ENCODE measurements at places on chromosomes 5 and 9.

DNA sequence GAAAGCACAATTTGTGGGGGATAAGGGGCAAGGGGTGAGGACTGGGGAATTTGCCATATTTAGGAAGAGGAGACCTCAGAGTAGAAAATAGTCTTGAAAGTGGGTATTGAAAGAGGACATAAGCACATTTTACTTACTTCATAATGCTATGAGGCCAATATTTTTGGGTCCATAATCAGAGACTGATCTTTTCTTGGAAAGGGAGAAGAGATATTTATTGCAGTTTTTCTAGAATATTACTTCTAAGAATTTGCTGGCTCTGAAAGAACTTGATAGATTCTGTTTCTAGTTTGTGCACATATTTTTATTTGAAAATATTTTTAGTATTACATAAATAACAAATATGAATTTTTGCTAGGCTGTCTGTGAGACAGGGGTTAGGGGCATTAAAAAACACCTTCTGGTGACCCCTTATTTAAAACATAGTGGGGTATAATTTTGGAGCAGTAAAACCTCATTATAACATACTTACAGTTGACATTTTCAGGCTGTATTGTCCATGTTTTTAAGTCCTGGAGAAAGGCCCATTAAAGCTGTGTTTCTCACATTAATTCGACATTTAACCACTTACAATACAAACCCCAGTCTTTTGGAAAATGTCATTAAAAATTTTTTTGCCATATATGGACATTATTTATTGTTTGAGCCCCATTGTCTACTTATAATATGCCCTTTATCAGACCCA is 118.9 kb upstream of the NFIB start:
- DNase-seq = no peak

GRCh38 chr9:95130484-95130883 is 187.0 kb downstream of the FANCC start:
- DNase-seq = no peak

DNA sequence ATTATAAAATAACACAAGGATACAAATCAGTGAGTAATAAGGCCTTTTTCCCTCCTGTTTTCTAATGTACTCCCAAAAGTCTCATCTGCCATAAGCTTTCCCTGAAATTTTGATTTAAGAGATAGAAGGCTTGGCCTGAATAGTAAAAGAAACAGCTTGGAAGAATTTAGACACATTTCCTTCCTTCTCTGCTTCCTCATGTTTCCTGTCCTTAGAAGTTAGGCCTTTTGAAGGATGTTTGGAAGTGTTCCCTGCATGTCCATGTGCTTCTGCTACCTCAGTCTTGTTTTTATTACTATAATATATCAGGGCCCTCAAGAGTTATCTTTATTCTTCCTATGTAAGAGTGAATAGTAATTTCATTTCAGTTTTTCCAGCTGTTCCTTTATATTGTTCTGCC is 242.7 kb downstream of the DEPDC1B start:
- peak; percentile 29 for DNase-seq

DNA sequence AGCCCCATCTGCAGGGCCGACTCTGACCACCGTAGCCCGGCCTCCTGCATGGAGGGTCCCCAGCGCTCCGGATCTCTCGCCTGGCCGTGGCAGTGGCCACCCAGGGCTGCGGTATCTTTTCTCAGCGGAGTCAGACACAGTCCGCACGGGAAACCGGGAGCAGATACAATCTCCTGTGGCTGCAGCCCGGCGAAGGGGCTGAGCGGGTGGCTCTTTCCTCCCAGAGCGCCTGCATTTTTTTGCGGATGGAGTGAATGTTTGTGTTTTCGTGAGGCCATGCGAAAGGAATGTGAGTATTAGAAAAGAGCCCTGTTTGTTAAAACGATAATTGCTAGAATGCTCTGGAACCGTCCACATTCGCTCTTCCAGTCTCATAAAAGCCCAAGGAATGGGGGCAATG is 53.4 kb upstream of the PTCH1 start:
- DNase-seq = peak; percentile 21

DNA sequence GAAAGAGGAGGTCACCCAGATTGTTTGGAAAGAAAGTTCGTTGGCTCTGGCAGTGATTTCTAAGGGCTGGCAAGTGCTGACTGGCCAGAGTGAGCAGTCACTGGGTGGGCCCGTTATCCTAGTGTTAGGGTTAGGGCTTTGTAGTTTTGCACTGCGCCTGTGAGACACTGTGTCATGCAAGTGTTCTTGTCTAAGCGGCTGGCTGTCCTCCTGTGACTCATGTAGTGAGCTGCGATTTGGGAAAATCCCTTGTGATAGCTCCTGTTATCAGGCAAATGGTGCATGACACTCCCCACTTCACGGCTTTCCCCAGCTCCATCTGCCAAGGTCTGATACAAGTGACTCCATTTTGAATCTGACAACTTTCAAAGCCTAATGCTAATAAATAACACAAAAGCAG is 526.0 kb upstream of the ADAMTS16 start:
- DNase-seq = peak; percentile 2

DNA sequence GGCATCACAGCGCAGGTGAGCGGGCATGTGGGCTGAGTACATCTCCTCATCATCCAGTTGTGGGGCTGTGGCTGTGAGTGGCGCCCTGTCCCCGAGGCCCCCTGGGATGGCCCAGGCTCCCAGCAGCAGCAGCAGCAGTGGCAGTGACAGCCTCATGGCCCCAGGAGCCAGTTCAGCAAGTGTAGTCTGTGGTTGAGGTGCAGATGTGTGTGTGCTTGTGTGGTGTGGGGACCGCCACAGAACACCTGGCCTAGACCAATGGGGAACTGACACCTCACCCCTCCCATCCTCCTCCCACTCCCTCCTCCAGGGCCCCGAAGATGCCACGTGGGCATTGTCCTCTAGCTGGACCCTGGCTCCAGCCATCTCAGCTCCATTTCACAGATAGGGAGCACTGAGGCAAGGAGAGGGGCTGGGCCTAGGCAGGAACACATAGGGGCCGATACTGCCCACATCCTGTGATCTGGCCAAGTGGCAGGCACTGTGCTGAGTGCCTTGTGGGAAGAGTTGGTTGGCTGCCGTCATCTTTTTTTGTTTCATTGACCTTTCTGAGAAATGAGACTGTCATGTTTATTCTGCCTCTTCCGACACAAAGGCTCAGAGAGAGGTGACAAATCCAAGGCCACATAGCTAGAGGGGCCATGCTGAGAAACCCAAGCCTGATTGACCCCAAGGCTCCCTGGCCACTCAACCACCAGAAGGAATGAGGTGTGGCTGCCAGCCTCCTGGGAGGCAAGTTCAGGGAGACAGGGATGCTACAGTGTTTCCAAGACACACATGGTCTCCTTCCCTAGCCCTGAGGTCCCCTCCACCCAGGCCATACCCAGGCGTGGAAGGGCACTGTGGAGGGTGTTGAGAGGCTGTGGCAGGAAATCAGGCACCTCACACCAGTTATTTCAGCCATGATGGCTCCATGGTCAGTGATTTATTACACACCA is at the start of gene MZB1:
TSS of gene MZB1 (minus strand) at position 213 of the 938 bp plus-strand sequence. CDS start at position 156, 57 bp downstream.
- no peak for DNase-seq

DNA sequence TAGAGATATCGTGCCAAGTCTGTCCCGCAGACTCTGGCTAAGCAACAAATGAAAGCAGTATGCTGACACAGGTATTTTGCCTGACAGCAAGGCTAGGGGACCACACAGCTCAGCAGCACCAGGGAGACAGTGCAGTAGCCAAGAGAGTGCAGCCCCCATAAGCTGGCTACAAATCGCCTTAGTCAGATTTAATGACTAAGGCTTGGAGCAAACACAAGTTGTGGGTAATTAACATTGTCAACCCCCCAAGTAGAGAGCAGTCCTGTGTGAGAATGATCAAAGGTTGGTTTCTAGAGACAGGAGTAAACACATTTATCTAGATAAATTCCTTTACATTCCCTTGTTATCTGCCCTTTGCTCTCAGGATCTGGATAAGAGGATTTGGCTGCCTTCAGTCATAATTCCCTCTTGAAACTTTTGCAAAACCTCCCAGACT is 1434.5 kb upstream of the CDH6 start:
- no peak for DNase-seq

DNA sequence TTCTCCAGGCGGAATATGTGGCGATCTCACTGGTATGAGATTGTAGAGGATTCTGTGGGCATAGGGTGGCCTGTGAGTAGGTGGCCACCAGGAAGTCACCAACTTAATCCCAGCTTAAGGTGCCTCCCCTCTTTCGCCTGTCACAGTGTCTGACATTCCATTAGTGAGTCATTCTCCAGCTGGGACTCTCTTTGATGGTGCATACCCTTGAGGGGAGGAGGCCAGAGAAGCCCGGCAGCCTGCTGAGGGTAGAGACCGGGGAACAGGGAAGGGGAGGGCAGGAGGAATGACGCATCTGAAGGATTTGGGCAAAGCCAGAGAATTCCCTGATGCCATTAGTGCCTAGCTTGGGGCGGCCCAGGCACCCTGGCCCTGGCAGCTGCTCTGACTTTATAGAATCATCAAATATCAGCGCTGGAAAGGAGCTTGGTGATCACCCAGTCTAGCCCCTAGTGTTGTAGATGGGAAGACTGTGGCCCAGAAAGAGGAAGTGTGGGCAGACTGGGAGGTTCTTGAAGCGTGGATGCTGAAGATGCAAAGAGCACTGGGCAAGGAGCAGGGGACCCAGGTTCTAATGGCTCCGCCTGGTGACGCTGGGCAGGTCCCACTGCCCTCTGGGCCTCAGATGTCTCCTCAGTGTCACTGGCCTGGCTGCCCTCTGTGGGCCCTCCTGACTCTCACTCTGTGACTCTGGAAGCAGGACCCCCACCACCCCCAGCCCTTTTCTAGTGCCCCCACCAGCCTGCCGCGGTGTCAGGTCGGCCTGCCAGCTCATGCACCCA is 41.4 kb downstream of the DAB2IP start:
- peak; percentile 26 for DNase-seq

All from fibroblast of the aortic adventitia (primary cell).